ENCODE measurements at places on chromosomes 5 and 9. TPM values are rescaled to one million over a fixed set of nuclear protein-coding genes. Genes with fewer than 3 reads are reported as not detected.

The ZDHHC11B gene
- 6.9 TPM for total RNA-seq

The CAMK4 gene
- 0.42 TPM for total RNA-seq

The GRIA1 gene
- 3.2 TPM for total RNA-seq

The MYOT gene
- total RNA-seq: 0.64 TPM

The CDH9 gene
- total RNA-seq: not detected

The ERP44 gene
- 21.3 TPM for total RNA-seq

The C5orf34 gene
- total RNA-seq: 1.2 TPM

The AQP7 gene
- 323 TPM for total RNA-seq

The RAD1 gene
- 16.1 TPM for total RNA-seq

The SPATA24 gene
- total RNA-seq: 2.0 TPM

The PCDHGA9 gene
- 3.9 TPM for total RNA-seq

The ADAMTS12 gene
- total RNA-seq: 41.2 TPM

The FAM120AOS gene
- total RNA-seq: 43.9 TPM

The PLPP6 gene
- 5.5 TPM for total RNA-seq

The PCDHGC4 gene
- total RNA-seq: 1.7 TPM

The PCDHB7 gene
- 1.6 TPM for total RNA-seq

The BRINP1 gene
- total RNA-seq: not detected

GRCh38 chr9:95611354-95611753, 94.6 kb upstream of the PTCH1 start:
- DNase-seq: no peak

DNA sequence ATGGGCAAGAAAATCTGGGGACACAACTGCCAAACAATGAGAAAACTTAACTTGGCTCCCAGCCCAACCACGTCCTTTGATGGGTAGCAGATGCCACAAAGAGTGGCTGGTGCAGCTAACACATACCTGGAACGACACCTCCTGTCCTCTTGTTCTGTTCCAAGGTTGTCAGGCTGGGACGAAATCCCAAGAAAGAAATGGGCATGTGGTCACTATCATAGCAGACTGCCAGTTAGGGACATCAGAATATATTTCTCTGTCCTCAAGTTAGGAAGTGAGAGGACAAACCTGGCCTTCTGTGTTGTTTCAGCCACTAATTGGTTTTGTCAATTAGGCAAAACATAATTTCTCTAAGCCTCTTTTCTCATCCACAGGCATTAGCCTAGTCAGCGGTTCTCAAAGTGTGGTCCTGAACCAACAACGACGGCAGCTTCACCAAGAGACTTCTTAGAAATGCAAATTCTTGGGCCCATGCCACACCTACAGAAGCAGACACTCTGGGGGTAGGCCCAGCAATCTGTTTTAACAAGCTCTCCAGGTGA, 63.4 kb downstream of the RAPGEF1 start:
- no peak for DNase-seq

- DNase-seq: no peak
Measured at GRCh38 chr5:68032216-68032762, 183.3 kb upstream of the PIK3R1 start.

- DNase-seq: no peak
Measured at GRCh38 chr9:109776391-109776790, 3.6 kb upstream of the PALM2AKAP2 start.

DNA sequence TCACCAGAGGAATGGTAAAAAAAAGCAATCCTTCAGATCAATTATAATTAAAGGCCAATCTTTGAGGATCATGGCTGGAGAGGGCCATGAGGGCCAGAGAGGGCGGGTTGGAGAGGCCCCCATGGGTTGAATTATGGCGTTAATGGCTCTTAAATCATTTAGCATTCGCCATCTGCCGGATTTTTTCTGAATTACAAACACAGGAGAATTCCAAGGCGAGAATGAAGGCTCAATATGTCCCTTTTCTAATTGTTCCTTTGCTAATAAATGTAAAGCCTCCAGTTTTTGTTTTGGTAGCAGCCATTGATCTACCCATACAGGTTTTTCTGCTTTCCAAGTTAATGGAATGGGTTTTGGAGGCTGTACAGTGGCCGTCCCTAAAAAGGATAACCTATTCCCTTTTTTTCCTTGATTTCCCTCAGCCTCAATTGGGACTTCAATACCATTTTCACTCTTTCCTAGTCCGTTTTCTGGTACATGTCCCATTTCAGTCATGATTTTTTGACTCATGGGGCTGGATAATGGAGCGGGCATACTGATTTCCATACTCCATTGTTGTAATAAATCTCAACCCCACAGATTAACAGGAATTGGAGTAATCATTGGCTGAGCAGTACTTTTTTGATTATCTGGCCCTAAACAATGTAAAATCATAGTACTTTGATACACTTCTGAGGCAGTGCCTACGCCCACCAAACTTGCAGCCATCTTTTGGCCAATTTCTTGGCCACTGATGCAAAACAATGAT, 6.7 kb upstream of the TMEM141 start:
- DNase-seq: no peak

- DNase-seq: no peak
Measured at GRCh38 chr9:98929071-98929470, 14.6 kb upstream of the COL15A1 start.

DNA sequence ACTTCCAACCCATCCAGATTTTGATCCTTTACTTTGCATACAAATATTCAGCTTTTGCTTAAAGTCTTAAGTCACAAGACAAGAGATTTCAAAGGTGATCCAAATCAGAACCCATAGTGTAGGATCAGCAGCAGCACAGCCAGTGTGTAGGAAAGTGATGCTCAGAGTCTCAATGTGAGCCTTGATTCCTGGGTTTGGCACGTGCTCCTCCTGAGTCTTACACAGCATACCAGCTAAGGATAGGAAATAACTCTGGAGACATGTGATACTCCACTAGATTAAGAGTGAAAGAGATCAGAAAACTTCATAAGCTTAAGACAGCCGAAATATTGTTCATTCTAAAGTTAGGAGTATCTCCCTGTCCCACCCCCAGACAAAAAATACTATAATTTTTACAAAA, 344.9 kb downstream of the SEMA5A start:
- DNase-seq: no peak

GRCh38 chr9:127253446-127253845, 11.1 kb upstream of the GARNL3 start:
- DNase-seq: no peak

GRCh38 chr5:173961418-173961817, 27.6 kb upstream of the C5orf47 start:
- no peak for DNase-seq

GRCh38 chr9:135103001-135103446, 15.6 kb downstream of the OLFM1 start:
- DNase-seq: no peak

GRCh38 chr5:41883243-41883642, 13.0 kb upstream of the OXCT1 start:
- DNase-seq: no peak

DNA sequence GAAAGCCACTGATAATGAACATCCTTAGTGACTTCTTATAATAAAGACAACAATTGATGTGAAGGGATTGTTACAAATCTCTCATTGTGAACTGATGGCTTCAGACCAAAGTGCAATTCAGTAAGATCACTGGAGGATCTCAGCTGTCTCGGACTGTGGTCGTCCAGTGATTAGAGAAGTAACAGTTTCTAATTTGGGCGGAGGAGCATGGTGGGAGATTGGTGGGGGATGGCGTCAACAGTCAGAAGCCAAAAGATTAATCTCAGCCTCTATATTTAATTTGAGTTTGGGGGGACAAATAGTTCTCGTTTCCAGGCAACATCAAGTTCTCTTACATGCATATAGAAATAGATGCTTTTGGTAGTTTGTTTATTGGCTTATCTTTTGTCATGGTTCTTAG, 11.4 kb downstream of the GZMK start:
- no peak for DNase-seq

- DNase-seq: no peak
Measured at GRCh38 chr9:114271556-114272510, 51.1 kb upstream of the ORM1 start.

DNA sequence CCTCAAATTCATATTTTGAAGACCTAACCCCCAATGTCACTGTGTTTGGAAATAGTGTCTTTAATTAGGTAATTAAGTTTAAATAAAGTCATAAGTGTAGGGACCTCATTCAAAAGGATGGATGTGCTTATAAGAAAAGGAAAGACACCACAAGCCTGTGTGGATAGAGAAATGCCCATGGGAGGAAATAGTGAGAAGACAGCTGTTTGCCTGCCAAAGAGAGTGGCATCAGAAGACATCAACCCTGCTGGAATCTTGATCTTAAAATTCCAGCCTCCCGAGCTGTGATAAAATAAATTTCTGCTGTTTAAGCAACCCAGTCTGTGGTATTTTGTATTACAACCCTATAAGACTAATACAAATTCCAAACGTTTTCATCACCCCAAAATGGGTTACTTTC, 1867.9 kb upstream of the NUDT12 start:
- no peak for DNase-seq

DNA sequence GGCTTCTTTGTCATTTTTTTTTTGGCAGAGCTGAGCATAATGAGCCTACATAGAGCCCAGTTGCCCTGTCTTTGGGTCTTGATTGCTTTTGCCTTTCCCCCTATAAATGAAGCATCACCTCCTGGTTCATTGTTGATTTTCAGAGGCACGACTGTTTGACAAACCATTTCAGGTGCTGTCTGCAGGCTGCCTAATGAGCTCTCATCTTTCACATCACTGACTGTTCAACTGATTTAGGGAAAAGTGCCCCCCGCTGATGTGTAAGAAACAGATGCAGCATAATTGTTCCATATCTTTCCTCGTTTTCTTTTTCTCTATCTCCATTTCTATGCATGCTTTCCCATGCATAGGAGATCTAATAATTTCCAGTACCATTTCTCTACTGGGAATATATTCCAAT, 338.6 kb downstream of the TMEM38B start:
- no peak for DNase-seq

- no peak for DNase-seq
Measured at GRCh38 chr5:15674716-15675115, 174.7 kb downstream of the FBXL7 start.

GRCh38 chr9:135492886-135493669, 7.4 kb upstream of the MRPS2 start:
- no peak for DNase-seq

DNA sequence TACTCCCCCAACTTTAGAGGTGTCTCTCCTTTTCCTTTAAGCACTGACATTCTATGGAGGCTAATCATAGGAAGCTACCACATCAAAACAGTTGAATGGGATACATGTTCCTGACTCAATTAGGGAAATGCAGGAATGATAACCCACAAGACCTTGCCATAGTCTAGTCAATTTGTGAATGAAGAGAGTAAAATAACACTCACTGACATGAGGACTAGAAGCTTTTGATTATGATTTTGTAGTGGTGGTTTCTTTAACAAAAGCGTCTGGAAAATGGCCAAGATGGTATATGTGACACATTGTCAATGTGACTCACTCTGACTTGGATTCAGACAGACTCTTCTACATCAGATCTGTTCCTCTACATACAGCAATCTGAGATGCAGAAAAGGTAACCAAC, 13.7 kb upstream of the PRELID2 start:
- no peak for DNase-seq

DNA sequence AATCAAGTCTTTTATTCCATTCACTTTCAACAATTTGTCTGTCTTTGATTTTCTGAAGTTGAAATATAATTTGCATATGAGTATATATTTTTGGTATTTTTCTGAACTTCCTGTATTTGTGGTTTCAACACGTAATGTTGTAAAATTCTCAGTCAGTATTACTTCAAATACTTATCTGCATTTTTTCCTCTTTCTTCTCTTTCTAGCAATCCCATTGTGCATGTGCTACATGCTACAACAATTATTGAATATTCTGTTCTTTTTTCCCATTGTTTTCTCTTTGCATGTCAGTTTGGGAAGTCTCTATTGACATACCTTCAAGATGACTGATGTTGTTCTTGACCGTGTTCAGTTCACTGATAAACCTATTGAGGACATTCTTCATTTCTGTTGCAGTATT, 5.6 kb upstream of the ANKRD18A start:
- no peak for DNase-seq

- DNase-seq: no peak
Measured at GRCh38 chr5:167639273-167639672, 652.2 kb upstream of the WWC1 start.

GRCh38 chr5:83726912-83727311, 6.3 kb upstream of the HAPLN1 start:
- no peak for DNase-seq

DNA sequence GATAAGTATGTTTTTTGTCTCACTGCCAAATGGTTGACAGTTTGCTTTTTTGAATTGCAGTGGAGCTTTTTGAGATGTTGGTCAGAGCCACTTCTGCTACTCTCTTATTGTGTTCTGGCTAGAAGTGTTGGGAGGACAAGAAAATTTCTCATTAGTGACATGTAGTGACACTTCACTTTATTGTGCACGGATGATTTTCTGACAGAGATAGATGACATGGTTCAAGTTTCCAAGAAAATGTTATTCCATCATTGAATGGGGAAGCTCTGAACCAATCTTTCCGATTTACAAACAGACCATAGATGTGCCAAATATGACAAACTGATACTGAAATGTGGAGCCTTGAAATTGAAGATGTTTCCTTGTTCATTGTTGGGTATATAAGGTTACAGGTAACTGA, 558.9 kb upstream of the WWC1 start:
- no peak for DNase-seq

GRCh38 chr5:158349987-158350386, 491.0 kb upstream of the CLINT1 start:
- no peak for DNase-seq

DNA sequence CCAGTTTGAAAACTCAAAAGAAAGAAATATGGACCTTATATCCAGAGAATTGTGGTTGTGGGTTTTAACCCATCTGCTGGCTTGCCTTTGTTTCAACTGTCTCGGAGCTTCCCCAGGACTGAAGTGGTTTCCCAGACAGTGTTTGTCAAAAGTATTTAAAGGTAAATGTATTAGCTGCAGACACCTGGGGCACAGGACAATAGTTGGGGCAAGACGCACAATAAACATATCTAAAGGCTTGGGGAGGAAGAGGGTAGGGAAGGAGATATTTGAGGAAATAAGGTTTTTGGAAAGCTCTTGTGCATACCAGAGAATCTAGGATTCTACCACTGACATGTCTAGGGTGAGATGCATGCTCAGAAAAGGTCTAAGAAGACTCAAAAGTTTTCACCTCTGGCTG, 99.0 kb downstream of the ADAMTS2 start:
- DNase-seq: no peak

DNA sequence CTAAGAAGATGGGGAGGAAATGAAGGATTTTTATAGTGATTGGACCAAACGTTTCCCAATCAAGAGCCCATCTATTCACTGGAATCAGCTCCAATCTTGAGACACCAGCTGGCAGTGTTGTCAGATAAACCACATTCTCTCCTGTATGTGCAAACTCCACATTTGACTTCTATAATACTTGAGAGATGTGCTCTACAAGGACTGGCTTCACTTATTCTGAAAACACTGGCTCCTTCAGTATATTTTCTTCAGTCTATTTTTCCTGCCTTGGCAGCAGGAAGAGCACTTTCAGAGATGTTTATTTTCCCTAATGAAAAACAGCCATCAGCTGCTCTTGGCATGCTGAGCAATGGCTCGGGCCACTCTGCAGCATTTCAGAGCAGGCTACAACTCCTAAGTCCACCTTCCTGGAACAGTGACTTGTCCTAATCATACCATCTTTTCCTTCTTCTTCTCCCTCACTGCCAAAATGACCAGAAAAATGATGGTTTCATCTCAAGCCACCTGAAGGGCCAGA, 96.9 kb upstream of the FSTL4 start:
- DNase-seq: no peak

Measured in mesenteric fat pad (tissue), 1 donor.